ENCODE measurements at places on chromosomes 1 and 21. TPM values are rescaled to one million over a fixed set of nuclear protein-coding genes. Genes with fewer than 3 reads are reported as not detected.

GRCh38 chr1:159851407-159851806 lies 11.1 kb downstream of the VSIG8 start:
- DNase-seq, result no peak

- peak; percentile 16 for DNase-seq
These were observed 109.2 kb downstream of the DDX20 start for GRCh38 chr1:111864862-111865261.

SMPDL3B gene
- polyA plus RNA-seq, result 13.2 TPM

WNT2B gene
- polyA plus RNA-seq, result 3.3 TPM

KRTAP19-3 gene
- not detected for polyA plus RNA-seq

DNA sequence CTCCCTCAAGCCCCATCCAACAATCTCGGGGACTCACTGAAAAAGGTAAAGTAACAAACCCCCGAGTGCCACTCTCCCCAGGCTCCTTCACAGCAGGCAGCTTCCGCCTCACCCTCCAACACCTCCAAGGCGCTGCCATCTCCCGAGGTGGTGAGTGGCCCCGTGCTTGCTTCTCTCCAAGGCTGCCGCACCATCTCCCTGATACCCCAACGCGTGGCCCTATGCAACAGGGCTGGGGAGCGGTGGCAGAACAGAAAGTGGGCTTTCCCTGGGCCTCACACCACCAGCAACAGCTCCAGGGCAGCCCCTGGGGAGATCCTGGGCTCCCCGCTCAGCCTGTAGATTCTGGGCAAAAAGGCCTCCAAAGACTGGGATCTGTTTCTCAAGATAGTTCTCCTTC lies 105.1 kb downstream of the RAVER2 start:
- no peak for DNase-seq

DNA sequence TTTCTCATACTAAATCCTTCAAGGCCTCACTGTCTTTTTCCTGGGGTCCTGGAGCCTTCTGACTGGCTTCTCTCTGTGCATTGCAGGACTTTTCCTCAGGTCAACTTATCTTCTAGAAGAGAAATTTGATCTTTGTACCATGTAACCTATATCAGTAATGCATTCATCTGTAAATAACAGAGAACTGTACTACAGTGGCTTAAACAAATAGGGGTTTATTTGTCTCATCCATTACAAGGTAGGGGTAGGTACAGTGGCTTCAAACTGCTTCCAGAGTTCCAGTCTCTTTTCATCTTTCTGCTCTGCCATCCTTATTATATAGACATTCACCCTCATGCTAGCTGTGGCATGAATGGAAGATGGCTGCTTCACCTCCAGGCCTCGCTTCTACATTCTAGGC lies 29.5 kb upstream of the GTF2B start:
- DNase-seq, result no peak

- no peak for DNase-seq
These were observed 19.8 kb downstream of the UTS2 start for GRCh38 chr1:7833035-7833434.

PKP1 gene
- polyA plus RNA-seq, result 0.24 TPM

DNA sequence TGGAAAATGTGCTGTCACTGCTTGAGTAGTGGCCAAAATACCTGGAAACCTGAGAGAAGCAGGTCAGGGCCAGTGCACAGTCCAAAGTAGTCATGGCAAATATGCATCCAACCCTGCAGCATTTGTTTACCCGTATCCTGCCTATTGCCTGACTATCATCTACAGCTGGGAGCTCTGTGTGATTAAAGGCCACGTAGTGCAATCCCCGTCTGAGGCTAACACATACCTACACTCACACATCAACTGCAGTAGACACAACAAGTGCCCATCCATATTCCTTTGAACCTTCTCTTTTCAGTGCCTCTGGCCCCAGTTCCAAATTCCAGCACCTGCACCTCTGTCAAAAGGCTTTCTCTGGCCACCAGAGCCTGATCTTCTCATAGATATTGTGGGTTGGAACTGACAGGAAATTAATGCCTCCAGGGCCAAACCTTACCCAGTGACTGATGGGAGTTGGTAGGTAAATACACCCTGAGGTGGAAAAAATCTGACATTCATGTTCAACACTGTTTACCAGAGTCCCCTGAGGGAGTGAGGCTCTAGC lies 383.0 kb downstream of the SETD4 start:
- DNase-seq, result no peak

HSD3B2 gene
- 1.4 TPM for polyA plus RNA-seq

GRCh38 chr1:91697861-91698260 lies 188.1 kb downstream of the TGFBR3 start:
- DNase-seq, result no peak

NR1I3 gene
- polyA plus RNA-seq, result 2.8 TPM

DNA sequence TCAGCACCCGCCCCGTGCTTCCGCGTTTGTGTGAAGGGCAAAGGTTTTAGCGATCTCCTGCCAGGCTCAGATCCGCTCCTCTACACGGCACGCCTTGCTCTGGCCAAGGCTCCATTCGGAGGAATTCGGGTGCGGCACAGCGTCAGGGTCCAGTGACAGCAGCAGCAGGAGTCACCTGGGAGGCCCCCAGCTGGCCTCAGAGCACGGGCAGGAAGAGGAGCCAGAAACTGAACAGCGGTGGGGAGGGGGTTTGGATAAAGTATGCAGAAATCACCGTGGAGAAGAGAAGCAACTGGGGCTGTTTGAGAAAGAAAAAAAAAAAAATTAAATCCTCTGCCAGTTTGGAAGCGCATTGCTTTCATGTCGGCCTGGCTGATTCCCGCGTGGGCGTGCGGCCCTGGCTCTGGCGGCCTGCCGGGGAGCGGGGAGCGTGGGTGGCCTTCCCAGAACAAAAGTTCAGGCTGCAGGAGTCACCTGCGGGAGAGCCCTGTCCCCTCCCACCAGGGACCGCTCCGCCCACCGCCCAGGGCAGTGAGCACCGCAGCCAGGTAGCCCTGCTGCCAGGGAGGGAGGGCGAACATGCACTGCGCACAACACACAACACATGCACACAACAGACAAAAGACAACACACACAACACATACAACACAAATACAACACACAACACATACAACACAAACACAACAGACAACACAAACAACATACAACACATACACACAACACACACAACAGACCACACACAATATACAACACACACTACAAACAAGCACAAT lies 107.6 kb downstream of the ETS2 start:
- peak; percentile 78 for DNase-seq

GRCh38 chr1:8862528-8862927 lies 16.0 kb downstream of the ENO1 start:
- DNase-seq, result no peak

GRCh38 chr1:166738140-166738539 lies 101.1 kb upstream of the POGK start:
- DNase-seq, result no peak

DNA sequence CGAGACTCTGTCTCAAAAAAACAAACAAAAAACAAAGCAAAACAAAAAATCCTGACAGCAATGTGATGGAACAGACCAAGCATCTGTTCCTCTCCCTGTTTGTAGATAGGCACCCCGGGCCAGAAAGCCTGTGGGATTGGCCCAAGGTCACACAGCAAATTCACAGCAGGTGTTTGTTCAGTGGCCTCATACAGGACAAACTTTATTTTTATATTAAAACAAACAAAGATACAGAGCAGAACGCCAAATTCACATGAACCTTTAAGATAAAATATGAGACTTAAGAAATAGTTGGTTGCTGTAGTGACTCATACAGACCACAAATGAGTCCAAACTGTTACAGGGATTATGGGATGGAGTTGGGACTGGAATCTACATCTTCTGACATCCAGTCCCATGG lies 2.3 kb upstream of the CELA2A start:
- no peak for DNase-seq

GRCh38 chr1:67169496-67169895 lies 3.2 kb downstream of the IL23R start:
- DNase-seq, result no peak

CELA3A gene
- not detected for polyA plus RNA-seq

CENPS gene
- polyA plus RNA-seq, result 38.8 TPM

DHCR24 gene
- 82.1 TPM for polyA plus RNA-seq

DNA sequence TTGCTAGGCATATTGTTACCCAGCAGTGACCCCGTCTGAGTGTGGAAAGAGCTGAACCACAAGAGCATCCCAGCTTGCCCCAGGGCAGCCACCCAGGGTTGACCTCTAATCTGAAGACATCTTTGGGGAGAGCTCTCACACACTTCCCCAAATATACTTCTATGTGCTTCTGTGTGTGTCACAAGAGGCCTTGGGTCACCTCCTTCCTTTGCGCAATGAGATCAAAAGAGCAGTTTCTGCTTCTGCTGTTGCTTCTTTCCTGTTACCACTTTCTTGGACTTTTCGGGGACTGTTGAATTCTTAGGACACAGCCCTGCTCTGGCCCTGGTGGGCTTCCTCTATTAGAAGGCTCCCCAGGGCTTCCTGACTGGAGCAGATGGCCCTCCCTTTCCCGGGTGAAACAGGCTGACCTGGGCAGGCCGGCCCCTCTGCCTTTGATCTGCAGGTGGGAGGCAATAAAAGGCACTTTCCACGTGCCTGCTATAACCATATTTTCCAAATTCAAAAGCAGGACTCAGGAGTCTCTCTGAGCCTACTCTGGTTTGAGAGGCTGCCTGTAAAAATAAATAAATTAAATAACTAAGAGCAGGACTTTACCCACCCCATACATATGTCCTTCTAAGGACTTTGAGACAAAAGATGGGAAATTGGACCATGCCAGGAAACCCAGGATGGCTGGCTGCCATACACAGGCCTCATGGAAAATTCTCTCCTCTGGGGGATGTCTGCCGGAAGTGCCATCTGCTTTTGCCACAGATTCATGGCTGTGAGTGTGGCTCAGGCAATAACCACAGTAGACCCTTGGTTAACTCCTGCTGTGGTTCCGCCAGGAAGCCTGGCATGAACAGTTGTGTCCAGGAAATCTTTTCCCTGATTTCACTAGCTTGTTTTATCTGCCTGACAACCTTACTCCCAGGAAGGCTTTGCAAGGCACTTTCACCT lies 28.3 kb upstream of the RCSD1 start:
- no peak for DNase-seq

TNNT2 gene
- polyA plus RNA-seq, result 66.1 TPM

DNA sequence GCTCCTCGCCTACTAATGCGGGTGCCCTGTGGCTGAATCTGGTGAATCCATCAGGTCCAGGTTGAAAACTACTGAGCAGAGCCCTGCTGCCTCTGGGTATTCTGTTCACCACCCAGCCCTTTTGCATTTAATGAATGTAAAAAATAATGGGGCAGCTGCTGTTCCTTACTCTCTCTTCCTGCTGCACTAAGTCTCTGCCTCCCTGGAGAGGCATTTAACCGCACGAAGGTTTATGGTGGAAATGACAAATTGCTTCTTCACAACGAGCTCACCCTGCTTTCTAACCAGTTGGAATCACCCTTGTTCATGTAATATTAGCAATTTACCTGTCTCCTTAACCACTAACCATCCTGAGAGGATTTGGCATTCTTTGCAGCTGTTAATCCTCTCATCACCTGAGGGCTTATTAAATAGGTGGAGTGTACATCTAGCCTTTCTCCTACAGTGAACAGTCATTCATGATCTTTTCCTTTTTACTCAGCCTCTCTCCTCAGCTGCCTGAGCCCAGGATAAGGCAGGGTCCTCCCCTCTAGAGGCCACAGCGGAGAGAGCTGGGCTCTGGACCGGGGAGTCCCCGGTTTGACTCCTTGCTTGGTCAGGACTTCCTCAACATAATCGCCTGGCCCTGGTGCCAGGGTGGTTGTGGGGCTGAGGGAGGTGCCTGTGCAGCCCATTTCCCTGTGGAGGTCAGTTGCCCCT lies 97.6 kb downstream of the NOS1AP start:
- DNase-seq, result no peak

DNA sequence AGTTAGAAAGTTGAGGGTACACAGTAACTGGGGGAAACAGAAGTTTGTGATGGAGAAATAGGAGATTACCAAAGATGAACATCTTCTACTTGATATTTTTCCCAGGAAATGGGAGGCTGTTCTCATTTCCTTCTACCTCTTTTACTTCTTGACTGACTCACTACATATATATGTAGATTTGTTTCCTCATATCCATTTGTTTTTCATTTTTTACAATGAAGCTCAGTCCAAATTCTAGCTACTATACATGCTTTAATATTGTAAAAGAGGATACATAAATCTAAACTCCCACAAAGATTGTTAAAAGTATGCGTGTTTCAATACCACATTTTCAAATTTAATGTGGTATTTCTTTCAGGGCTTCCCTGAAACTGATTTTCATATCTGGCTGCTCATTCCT lies 366.6 kb upstream of the NCAM2 start:
- no peak for DNase-seq

DNA sequence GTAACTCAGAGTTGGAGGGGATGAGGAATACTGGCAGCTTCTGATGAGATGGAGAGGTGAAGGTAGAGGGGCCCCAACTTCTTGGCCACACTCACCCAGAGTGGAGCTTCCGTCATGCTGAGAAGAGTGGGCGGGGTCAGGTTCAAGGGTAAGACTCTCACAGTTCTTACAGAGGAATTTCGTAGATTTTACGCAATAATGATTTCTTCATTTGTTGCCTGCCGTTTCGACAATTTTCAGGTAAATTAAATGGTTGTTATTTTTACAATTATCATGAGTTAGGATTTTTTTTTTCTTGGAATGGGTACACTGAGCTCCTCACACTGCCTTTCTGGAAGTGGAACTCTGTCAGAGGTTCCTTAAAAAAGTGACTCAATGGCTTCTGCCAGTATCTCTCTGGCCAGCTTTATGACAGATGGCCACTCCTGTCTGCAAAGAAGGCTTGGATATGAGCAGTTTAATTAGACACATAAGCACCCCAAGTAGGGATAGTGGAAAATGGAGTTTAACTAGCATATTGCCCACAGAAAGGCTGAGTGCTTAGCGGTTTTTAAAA lies 13.8 kb upstream of the NLRP3 start:
- no peak for DNase-seq

DNA sequence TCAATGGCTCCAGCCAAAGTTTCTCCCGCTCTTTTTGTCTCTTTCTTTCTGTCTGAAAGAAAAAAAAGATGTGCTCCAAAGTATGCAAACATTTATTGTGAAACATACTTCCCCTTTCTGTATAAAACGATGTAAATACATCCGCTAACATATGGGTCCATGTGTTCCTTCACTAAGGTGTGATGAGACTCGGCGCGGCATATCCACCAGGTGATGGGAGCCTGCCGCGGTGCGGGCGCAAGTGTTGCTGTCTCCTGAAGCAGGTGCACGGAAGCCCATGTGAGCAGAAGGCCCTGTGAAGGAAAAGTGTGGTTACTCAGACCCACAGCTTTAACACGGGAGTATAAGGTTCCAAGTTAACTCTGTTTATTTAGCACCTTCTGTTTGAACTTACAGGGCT lies 466.6 kb upstream of the C1orf87 start:
- no peak for DNase-seq

DNA sequence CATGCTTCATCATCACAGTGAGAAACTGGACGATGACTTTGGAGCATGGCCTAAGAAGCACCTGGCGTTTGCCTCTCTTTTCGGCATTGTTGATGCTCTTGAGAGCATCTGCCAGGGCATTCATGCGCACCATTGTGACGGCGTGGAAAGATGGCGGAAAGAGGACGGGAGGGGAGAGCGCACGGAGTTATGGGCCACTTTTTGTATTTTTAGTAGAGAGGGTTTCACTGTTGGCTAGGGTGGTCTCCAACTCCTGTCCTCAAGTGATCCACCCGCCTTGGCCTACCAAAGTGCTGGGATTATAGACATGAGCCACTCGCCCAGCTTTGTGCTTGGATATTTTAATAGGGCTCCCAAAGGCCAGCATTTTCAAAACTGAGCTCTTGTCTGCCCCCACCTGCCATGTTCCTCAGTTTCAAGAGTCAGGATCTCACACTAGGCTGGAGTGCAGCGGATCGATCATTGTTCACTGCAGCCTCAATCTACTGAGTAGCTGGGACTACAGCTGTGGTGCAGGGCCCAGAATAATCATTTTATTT lies 5.3 kb downstream of the RPS8 start:
- no peak for DNase-seq
